Cerebellar nuclear complex (tissue), 1 donor: ENCODE measurements at places on chromosomes 4 and X.

GRCh38 chr4:69649207-69649606 lies 3.8 kb downstream of the UGT2A1 start:
- no peak for DNase-seq

GRCh38 chr4:35247047-35247446 lies 997.3 kb downstream of the ARAP2 start:
- no peak for DNase-seq

GRCh38 chr4:152357206-152357605 lies 178.7 kb downstream of the FBXW7 start:
- no peak for DNase-seq

GRCh38 chr4:30789219-30789671 lies 69.1 kb downstream of the PCDH7 start:
- DNase-seq = no peak

GRCh38 chrX:154804261-154804956 lies 876 bp downstream of the MPP1 start:
- no peak for DNase-seq

DNA sequence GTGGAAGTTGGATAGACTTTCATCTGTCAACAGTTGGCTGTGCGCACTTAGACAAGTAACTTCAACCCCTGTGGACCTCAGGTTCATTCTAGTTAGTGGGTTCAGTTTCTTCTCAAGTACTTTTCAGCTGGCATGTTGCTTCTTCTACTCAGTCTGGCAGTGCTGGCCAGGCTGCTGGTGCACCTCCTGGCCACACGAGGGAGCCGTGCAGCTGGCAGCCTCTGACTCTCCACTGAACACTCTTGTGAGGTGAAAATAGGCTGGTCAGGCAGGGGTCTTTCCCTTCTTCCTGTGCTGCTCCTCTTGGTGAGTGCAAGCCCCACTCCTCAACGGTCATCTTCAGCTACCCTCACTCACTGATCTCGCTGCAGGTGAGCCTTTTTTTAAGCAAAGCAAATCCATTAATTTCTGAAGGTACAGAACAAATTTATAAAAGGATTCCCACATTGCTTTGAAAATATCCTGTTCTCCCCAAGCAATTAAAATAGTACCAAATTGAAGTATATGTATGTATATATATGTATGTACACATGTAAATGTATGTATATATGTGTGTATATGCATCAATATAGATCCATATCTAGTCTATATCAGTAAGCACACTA lies 30.6 kb downstream of the LONRF3 start:
- DNase-seq = no peak
